ENCODE measurements at places on chromosomes 12 and 14. TPM values are rescaled to one million over a fixed set of nuclear protein-coding genes. Genes with fewer than 3 reads are reported as not detected.

DNA sequence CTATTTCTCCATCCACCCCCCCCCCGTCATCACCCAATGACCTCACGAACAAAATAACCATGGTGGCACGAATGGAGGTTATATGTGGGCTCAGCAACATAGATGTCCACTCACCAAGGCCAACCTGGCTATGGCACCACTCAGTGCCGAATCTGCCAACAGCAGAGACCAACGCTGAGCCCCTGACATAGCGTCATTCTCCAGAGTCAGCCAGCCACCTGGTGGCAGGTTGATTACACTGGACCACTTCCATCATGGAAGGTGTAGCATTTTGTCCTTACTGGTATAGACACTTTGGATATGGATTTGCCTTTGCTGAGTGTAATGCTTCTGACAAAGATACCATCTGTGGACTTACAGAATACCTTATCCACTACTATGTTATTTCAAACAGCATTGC lies 24.2 kb upstream of the DYRK2 start:
- no peak for DNase-seq

The PLD4 gene
- 0.71 TPM for polyA plus RNA-seq

GRCh38 chr14:54777395-54777794 lies 125.2 kb downstream of the GCH1 start:
- no peak for DNase-seq

- DNase-seq, result no peak
These were observed 9.8 kb upstream of the PNMA1 start for GRCh38 chr14:73723797-73724661.

The SYNDIG1L gene
- polyA plus RNA-seq, result 0.39 TPM

DNA sequence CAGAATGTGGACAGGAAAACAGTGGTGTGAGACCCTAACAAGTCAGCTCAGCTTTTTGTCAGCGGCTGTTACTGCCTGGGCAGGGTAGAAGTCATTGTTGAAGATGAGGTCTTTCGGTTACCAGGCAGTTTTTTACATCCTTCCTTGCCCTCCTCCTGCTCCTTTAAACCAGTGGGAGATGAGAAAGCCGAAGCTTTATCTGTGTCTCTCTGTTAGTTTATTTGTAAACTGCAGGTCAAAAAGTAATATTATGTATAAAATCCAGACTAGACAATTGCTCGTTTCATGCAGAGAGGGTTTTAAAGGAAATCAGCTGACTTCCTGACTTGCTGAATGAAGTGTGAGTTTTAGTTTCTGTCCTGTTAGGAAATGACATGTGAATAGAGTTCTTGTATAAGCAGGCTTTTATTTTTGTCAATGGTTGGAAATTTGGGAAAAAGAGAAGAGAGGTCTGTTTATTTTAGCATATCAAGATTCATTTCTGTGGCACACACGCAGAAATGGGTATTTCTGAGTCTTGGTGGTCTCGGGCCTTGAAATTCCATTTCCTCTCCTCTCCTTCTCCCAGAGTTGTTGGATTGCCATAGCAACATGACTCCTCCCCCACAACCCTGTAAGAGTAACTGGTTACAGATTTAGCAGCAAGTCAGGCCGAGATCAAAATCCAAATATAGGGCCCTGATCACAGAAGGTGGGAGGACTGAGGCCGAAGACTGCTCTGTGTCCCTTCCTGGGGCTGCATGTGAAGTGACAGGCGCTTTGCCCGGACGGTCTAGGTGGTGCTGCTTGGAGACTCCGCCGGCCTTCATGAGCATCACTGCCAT lies 60.8 kb downstream of the SAMD4A start:
- peak; percentile 96 for DNase-seq

The SVOP gene
- not detected for polyA plus RNA-seq

The CLBA1 gene
- 12.5 TPM for polyA plus RNA-seq

- DNase-seq, result no peak
These were observed 102.6 kb downstream of the TSPAN9 start for GRCh38 chr12:3179731-3180130.

The ISM2 gene
- polyA plus RNA-seq, result not detected

DNA sequence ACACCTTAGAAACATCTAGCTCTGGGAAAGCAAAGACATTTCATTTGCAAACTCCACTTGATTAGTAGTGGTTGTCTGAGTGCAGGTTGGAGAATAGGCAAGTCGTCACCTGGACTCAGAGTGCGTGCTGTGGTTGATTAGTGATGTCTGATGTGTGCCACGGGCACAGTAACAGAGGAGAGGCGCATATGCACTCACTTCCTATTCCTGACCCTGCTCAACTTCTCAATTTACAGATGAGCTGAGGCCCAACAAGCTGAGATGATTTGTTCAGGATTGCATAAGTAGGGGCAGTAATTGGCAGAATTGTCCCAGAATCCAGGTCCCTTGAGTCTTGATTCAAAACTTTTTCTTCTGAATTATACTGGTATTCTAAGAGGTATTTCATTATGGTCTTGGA lies 44.9 kb downstream of the ADCK1 start:
- DNase-seq, result no peak

DNA sequence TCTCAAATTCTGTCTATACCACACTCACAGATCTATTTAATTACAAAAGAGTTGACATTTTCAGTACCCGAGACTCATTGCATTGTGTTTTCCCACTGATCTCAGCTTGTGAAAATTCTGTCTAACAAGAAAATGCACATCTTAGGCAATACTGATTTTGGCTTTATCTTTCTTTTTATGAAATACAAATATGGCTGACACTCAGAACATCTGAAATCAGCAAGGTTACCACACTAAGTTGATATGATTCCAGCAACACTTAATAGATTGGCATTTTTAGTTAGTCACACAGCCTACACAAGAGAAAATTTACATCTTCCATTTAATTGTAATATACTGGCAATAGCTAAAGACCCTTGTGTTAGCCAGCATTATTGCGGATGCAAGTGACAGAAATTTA lies 40.3 kb downstream of the PEX5 start:
- peak; percentile 13 for DNase-seq

- peak; percentile 80 for DNase-seq
These were observed at the start of gene KTN1 for GRCh38 chr14:55579724-55580469. KTN1 (plus strand) TSS chr14:55580207; CDS start chr14:55612049, 31,842 bp downstream.

GRCh38 chr14:65580973-65581372 lies 168.4 kb downstream of the FUT8 start:
- no peak for DNase-seq

DNA sequence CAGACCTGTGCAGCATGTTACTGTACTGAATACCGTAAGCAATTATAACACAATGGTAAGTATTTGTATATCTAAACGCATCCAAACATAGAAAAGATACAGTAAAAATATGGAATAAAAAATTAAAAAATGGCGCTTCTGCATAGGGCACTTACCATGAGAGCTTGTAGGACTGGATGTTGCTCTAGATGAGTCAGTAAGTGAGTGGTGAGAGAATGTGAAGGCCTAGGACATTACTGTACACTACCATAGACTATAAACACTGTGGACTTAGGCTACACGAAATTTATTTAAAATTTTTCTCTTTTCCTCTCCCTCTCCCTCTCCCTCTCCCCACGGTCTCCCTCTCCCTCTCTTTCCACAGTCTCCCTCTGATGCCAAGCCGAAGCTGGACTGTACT lies 194.5 kb upstream of the CDKN3 start:
- no peak for DNase-seq

The SETD1B gene
- 7.3 TPM for polyA plus RNA-seq

The PDE3A gene
- 1.5 TPM for polyA plus RNA-seq

The C12orf42 gene
- 0.03 TPM for polyA plus RNA-seq

- no peak for DNase-seq
These were observed 95.0 kb downstream of the SYT1 start for GRCh38 chr12:78959556-78959955.

DNA sequence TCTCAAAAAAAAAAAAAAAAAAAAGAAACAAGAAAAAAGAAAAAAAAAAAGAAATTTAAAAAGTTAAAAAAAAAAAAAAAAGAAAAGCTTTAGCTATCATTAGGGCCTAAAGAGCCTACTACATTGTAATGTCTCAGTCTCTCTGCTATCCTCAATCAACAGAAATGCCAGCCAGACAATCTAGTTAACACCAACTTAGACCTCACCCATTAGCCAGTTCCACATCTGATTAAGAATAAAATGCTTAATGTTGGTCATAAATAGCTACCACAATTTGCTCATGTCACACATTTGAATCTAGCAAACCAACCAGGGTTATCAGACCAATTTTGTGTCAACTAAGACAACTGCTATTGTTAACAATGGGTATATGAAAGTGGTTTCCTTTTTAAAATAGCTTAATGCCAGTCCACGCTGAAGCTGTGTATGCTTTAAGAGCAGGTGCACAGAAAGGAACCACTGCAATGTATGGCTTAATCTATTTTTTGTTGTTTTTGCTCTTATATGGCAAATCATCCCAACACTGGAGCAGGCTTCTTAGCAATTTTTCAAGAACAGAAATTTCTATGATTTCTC lies 45.5 kb upstream of the SELPLG start:
- no peak for DNase-seq

The OR6C76 gene
- polyA plus RNA-seq, result not detected

The SLCO1B1 gene
- polyA plus RNA-seq, result not detected

The SCARB1 gene
- polyA plus RNA-seq, result 11.9 TPM

The SPX gene
- 0.51 TPM for polyA plus RNA-seq

DNA sequence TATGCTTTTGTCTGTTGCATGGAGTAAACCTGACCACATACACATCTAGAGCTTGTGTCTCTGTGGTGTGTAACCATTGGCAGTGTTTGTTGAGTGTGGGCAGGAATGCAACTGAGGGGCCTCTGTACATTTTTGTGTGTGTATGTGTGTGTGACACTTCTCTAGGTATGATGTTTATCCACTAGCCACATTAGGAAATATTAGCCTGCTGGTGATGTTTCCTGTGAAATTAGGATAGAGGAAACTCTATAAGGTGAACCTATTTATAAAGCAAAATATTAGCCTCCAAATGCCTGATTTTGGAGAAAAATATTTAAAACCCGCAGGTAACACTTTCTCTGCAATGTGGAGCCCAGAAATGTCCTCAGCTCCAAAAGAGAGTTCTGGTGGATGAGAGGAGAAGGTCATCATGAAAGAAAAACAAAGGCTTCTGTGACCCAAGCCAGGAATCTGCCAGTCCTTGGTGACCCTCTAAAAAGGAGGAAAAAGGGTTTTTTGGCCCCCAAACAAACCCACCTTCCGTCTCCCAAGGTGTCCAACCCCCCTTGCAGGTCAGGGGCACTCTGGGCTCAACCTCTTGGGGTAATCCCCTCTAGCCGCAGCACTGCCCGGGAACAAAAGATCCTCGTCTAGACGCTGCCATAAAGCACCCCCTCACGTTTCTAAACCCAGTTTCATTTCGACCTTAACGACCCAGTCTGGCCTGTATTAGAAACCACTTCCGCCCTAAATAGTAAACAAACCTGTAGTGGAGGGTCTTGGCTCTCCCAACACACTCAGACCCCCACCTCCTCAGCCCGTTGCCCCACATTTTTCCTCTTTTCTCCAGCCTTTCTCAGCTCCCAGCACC lies 3.1 kb upstream of the HOTAIR start:
- no peak for DNase-seq

The PPM1H gene
- 2.0 TPM for polyA plus RNA-seq

DNA sequence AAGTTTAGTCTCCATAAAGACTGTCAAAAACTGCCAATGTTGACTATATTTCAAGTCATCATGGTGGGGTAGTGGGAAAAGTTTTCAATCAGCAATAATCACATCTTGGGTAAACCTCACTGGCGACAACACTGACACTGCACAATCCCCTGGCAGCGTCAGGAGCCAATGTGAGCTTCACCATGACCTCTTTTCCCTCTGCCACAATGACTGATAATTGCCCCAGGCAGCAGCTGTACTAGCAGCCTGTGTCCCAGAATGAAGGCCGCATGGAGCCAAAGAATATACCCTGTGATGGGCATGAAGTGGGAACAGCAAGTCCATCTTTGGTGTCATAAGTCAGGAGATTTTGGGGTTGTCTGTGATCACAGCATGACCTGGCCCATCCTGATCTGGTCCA lies 5.3 kb downstream of the MMAB start:
- no peak for DNase-seq

The SOAT2 gene
- polyA plus RNA-seq, result 0.10 TPM

DNA sequence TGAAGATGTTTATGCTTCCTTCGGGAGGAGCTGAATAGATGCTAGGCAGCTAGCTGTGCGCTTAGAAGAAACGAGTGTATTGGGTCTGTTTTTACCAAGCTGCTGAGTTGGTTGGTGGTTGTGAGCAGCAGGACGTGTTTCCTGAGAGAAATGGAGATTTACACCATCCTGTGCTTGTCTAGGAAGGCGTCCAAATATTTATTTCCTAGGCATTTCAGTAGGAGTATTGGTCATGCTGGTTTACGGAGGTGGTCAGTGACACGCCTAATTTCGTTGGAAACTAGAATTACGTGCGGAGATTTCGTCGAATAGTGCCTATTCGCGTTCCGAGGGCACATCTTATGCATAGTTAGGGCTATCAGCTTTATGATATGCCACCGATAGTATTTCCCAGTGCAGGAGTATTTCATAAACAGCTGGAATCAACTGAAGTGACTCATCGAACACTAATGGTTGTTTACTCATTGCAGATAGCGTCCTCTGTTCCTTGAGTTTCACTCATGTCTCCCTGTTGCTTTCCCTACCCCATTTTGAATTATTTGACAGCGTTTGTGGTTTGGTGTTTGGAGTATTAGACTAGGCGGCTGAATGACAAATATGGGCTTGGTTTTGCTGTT lies 780 bp downstream of the TBC1D15 start:
- DNase-seq, result no peak

GRCh38 chr12:75766263-75767160 lies 255.1 kb upstream of the KRR1 start:
- no peak for DNase-seq
